ENCODE measurements at places on chromosomes 11 and 22.

DNA sequence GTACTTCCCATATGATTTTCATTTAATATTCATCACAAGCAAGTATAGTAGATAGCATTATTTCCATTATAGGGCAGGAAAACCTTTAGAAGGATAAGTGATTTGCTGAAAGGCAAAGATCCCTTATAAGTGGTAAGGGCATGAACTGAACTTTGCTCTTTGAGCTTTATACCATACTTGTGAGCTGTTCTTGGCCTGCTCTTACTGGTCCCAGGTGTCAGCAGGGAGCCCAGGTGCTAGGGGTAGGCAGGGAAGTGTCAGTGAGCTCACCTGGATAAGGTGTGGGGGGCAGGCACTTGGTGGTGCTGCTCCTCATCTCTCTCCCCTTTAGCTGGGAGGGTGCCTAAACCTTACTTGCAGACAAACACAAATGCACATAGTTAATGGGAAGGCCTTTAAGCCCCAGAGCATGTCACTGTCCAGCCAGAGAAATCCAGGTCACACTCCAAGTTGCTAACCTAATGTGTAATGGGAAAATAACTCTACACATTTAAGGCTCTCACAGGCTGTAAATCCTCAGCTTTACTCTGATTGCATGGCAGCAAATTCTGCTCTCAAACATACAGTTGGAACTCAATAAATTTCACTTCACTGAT is 114.4 kb downstream of the PLEKHA7 start:
- no peak for DNase-seq

DNA sequence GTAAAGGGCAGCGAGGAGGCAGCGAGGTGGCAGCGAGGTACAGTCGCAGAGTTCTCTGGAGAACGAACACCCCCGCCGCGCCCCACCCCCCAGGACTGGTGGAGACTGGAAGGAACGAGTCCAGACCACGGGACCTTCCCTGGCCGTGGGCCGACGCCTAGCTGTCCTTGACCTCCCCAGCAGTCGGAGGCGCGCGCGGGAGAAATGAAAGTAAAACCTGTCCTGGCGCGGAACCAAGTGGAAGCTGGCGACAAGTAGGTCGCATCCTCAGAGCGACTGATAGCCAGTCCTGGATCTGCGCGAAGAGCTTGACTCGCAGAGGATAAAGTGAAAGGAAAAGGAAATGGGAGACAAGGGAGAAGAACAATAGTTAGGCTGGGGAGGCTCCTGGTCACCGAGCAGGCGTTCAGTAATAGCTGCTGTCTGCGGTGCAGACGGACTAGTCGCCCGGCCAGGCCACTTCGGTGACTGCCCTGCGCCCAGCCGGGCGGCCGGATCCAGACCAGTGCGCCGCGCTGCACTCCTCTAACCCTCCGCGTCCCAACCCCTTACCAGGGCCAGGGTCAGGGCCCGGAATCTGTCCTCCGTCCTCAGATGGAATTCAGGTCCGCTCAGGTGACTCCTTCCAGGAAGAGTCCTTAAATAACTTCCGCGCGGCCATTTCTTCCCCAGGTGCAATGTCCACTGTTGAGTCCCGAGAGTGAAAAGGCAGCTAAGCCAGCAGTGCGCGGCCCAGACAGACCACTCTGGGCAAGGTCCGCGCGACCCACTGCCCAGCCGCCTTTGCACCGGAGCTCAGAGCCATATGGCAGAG is 1.9 kb upstream of the ADM start:
- peak; percentile 78 for DNase-seq

DNA sequence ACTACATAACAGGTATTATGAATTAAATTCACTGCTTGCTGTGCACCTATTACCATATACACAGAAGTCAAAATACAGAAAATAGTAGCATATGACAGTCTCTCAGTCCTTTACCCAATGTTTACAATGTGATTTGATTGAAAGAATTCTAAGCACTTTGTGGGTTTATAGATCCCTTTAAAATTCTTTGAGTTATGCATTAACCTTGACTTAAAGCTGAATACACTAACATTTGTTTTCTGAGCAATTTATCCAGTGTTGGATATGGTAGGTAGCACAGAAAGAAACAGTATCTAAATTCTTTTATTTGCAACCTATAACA is 230.8 kb upstream of the DDI1 start:
- no peak for DNase-seq

GRCh38 chr22:25883482-25884033 is 141.6 kb downstream of the MYO18B start:
- no peak for DNase-seq

- no peak for DNase-seq
These were observed 479.8 kb downstream of the OPCML start for GRCh38 chr11:133052537-133052936.

DNA sequence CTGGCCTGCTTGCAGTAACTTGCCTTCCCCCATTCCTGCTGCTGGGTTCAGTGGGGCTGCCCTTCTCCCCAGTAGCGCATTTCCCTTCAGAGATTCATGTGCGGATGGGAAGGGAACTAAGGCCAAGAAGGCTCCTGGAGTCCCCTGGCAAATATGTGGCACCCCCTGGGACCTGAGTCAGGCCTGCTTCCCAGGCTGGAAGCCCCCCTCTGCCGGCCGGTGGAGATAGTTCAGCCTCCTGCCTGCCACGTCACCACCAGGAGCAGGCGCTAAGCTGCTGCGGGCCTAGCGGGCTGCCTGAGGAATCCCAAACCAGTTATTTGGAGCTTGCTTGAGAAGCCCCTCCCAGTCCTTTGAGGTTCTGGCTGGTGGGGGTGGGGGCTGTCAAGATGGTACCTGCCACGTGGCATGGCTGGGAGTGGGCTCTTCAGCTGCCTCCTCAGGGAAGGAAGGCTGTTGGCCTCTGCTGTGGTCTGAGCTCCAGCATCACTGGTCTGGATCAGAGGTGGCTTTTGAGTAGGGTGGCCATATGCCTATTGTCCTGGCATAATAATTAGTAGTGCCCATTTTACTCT is 2.0 kb downstream of the SERPINH1 start:
- no peak for DNase-seq

DNA sequence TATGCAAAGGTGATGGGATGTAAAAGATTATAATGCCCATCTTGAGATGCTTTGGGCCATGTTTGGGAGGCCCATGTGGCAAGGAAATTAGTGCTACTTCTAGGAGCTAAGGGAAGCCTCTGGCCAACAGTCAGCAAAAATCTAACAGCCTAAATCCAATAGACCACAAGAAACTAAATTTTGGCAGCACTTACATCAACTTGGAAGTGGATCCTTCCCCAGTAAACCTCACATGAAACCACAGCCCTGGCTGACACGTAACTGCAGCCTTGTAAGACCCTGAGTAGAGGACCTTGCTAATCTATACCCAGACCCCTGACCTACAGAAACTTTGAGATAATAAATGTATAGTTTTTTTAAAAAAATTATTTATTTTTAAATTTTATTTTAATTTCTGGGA is 13.1 kb upstream of the GRK3 start:
- no peak for DNase-seq

DNA sequence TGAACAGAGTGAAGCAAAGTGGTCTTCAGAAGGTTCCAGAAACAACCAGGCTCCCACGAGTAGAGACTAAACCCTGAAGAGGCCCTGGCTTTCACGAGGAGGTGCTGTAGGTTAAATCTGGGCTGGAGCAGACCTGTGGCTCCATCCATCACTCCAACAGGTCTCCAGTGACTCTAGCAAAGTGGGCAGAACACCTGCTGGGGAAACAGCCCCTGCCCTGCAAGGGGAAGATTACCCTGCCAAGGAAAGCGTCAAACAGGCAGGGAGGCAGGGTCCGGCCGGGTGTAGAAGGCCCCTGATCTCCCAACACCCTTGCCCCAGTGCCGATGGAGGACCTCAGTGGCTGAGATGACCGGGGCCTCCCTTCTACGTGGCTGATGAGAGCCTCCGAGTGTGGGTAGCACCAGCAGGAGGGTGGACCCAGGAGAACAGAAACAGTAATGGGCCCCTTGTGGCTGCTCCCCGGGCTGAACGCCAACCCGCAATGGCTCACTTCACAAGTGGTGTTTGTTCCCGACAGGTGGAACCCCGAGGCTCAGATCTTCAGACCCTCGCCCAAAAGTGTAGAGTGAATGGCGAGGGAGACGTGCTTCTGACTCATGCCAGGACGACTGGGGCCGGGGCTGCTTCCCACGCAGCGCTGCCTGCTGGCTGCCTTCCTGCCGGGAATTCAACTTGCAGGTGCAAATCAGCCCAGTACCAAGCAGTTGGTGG is 112.0 kb downstream of the SHANK2 start:
- DNase-seq, result no peak

DNA sequence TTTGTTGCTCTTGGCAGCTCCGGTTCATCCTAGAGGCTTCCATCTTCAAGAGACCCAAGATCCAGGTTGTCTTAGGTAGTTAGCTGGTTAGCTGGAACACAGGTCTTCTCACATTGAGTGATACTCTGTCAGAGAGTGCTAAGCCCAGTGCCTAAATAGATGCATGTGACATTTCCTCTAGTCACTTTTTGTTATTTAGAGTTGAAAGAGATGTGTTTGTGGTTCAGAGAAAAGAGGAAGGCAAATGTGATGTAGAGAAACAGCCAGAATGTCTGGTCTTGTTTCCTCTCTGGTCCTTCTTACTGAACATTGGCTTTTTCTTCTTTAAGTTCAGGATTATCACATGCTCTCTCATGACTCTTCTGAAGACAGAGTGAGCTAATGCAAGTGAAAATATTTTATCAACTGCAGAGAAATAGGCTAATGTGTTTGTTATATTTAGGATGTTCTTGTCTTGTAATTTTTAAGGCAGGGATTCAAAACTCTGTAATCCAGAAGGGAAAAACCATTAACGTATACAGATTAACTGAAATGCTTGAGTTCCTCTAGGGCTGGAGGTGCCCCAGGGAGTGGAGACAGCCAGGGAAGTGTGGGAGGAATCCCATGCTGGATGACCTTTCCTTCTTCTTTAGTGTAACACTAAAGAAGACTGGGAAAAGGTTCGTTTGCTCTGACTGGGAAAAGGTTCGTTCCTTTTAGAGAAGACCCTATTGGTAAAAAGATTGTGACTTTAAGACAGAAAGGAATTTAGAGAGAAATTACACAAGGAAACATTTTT is 75.4 kb downstream of the SWAP70 start:
- no peak for DNase-seq

DNA sequence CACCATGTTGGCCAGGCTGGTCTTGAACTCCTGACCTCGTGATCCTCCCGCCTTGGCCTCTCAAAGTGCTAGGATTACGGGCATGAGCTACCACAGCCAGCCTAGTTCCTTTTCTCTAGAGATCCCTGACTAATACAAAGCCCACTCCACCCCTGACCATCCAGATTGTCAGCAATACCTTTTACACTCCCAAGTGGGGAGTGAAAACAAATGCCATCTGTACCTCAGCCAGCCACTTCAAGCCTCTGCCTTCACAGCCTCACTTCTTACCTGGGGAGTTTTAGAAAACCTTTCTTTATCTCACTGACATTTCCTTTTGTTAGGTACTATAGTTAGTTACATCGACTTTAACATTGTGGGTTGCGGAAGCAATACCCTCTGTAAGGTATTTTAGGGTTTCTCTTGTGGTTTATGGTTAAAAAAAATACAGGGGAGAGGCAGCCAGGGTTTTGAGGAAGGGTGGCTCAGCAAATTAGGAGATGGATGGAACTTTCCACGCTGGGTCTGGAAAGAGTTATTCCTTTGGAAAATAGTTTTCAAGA is 8.9 kb downstream of the TOM1 start:
- no peak for DNase-seq

- DNase-seq, result no peak
These were observed 280.8 kb downstream of the KIRREL3 start for GRCh38 chr11:126719740-126720139.

DNA sequence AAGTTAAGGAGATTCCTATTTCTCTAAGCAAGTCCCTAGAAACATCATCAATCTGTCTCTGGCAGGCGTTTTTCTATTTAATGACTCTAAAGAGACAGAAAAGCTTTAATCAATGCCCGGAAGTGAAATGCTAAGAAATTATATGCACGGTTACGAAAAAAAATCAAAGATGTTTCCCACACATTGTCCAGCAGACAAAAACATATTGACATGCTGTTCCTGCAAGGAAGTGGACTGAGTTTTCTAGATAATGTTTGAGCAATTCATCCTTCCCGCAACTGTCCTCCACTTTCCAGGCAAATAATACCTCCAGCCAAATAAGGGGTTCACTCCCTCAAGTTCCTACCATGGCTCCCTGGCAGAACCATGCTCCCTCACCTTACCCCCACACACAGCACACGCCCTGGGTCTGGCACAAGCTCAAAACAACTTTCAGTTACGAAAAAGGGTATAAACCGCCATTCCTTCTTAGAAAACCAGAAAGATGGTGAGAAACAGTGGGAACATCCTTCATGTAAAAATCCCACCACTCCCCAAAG is 29.6 kb downstream of the GALNT18 start:
- no peak for DNase-seq

- no peak for DNase-seq
These were observed 188.6 kb downstream of the HIPK3 start for GRCh38 chr11:33445761-33446161.

DNA sequence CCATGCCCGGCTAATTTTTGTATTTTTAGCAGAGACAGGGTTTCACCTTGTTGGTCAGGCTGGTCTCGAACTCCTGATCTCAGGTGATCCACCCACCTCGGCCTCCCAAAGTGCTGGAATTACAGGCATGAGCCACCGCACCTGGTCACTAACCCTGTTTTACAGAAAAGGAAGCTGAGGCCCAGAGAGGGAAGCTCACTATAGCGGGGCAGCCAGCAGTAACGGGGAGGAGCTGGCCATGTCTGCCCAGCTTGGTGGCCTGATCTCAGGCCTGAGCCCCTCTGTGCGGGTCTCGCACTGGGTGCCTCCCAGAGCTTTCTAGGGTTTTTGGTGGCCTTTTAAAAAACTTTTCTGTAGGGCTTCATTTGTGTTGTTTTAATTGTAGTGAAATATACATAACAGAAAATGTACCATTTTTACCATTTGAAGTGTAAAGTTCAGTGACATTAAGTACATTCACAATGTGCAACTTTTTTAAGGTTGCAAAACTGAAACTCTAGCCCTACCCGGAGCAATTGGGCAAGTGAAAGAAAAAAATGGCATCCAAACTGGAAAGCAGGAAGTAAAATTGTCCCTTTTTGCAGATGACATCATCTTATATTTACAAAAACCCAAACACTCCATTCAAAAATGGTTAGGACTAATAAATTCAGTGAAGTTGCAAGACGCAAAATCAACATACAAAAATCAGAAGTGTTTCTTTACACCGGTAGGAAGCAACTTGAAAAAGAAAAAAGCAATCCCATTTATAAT is 14.5 kb upstream of the CYTH4 start:
- DNase-seq, result no peak

DNA sequence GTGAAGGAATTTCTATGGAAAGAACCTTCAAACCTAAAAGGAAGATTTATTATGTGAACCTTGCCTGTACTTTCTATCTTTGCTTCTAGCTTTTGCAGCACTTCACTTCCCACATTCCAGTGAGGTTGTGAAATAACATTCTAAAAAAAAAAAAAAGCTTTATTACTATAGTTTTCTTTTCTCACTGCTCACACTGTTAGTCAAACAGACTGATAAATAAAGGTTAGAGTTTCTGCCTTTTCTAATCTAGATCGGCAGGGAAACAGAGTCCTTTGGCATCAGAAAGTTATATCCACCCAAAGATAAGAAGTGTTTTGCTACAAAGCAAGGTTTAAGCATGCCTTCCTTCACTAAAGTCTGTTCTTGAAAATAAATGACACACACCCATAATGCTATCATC is 2.8 kb downstream of the AAMDC start:
- no peak for DNase-seq

- DNase-seq, result no peak
These were observed 14.9 kb downstream of the TMEM258 start for GRCh38 chr11:61777234-61778090.

- no peak for DNase-seq
These were observed 96.1 kb upstream of the AKIP1 start for GRCh38 chr11:8814923-8815240.

GRCh38 chr11:60222141-60222540 is 20.8 kb downstream of the MS4A4E start:
- no peak for DNase-seq

GRCh38 chr11:32597921-32598320 is 14.3 kb downstream of the EIF3M start:
- no peak for DNase-seq

All from NCI-H1417 (cell line).